ENCODE measurements at places on chromosomes 7 and 10. TPM values are rescaled to one million over a fixed set of nuclear protein-coding genes. Genes with fewer than 3 reads are reported as not detected.

DNA sequence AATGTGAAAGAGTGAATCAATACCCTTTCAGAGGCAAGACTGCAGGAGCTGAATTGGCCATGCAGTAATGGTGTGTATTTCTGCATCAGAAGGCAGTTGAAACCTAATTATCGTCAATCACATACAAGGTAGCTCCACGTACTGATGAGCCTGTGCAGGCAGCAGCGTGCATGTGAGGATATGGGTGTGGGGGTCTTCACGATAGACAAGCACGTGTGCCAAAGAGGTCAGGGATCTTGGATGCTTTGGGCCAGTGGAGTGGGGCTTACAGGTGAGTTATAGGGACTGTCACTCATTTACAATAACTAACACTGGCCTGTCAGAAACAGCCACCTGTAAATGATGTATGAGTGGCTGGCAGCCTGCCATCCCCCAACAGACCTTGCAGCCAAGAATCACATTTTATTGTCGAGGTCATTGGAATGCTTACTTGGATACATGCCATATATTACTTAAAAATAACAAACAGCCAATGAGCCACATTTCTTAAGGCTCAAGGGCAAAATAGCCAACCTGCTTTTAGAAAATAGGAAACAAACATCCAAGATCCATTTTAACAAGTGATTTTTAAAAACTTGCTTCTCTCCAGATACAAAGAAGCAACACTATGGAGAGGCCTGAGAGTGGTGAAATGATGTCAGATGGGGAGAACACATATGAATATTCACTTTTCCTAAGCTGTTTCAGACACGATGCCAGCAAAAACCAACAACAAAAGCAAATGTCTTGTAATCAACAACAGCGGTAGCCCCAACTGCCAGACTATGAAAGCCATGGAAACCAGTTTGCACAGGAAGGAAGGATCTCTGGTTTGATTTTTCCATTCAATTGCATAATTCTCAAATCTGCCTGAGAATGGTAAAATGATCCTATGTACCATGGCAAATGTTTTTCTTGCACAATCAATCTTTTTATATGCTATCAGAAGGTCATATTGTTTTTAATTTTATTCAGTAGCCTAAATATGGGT lies 210.7 kb downstream of the SKAP2 start:
- H3K4me3 ChIP-seq, result no peak overlapping the region
- no peak overlapping the region for H3K27ac ChIP-seq
- no peaks in the 10 kb centered on the region for H3K27me3 ChIP-seq
- H3K4me1 ChIP-seq, result peaks cover 32% of the 10 kb centered on the region
- DNase-seq, result peak; percentile 90

- H3K4me3 ChIP-seq, result no peak overlapping the region
- DNase-seq, result peak; percentile 14
- H3K4me1 ChIP-seq, result peaks cover 19% of the 10 kb centered on the region
- H3K27ac ChIP-seq, result no peak overlapping the region
- H3K27me3 ChIP-seq, result no peaks in the 10 kb centered on the region
- H3K36me3 ChIP-seq, result no peaks in the 10 kb centered on the region
Observed at GRCh38 chr7:47759056-47759706, 177.3 kb upstream of the TNS3 start.

The VAX1 gene
- total RNA-seq, result 0.98 TPM

The DIP2C gene
- total RNA-seq, result 3.7 TPM

DNA sequence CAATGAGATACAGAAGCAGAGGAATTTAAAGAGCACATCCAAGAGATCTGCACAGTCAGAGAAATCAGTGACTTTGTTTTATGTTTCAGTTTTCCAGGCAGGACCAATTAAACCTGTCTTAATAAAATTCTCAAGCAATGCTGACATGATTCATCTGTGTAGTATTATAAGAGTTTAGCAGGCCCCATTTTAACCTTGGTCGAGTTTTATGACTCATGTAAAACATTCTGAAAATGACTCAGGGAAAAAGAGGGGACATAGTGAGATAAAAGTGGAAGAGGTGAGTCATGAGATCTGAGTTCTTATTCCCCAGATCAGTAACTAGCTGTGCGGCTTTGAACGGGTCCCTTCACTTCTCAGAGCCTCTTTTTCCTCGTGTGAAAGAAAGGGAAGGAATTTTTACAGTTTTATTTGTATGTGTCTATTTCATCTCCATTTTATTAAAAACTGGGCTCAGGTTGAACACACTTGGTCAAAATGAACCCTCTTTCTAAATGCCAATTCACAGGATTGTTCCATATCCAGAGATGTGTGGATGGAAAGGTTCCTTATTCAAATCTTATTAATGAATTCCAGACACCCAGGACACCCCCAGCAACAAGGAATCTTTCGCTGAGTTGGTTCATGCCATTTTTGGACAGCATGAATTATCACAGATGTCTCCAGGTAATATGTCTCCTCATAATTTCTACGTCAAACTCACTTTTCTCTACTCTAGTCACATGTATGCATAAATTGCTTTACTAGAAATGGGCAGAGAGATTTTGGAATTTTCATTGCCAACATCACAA lies 143.2 kb downstream of the JAZF1 start:
- no peaks in the 10 kb centered on the region for H3K27me3 ChIP-seq
- no peaks in the 10 kb centered on the region for H3K36me3 ChIP-seq
- H3K27ac ChIP-seq, result peak overlapping the region; percentile 90
- peaks cover 70% of the 10 kb centered on the region for H3K4me1 ChIP-seq
- H3K4me3 ChIP-seq, result peak overlapping the region; percentile 57

- no peak for DNase-seq
- H3K4me1 ChIP-seq, result 0 out of 2 replicates have a peak, but pooled peaks cover 3% of the 10 kb centered on the region
- H3K27me3 ChIP-seq, result no peaks in the 10 kb centered on the region
- H3K36me3 ChIP-seq, result no peaks in the 10 kb centered on the region
- H3K27ac ChIP-seq, result no peak overlapping the region
Observed at GRCh38 chr10:17037910-17038309, 91.7 kb downstream of the CUBN start.

The CPA2 gene
- not detected for total RNA-seq

DNA sequence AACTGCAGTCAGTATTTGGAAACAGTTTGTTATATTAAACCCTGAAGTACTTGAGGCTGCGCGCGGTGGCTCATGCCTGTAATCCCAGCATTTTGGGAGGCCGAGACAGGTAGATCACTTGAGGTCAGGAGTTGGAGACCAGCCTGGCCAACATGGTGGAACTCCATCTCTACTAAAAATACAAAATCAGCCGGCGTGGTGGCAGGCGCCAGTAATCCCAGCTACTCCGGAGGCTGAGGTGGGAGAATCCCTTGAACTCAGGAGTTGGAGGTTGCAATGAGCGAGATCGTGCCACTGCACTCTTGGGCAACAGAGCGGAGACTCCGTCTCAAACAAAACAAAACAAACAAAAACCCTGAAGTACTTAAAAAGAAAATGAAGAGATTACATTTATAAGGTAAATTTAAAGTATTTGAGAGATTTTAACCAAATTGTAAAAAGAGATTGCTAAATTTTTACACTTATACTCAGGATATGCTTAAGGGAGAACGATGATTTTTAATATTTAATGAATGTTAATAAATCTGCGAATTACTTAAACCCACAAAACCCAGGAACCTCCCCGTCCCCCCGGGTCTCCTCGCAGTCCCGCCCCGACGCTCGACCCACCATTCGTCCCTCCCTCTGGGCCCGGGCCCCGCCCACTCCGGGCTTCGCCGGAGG lies 425 bp upstream of the MTG1 start:
- H3K36me3 ChIP-seq, result peaks cover 9% of the 10 kb centered on the region
- peaks cover 25% of the 10 kb centered on the region for H3K4me1 ChIP-seq
- H3K27ac ChIP-seq, result no peak overlapping the region
- H3K4me3 ChIP-seq, result peak overlapping the region; percentile 96

The PNLIPRP1 gene
- total RNA-seq, result not detected

- no peaks in the 10 kb centered on the region for H3K36me3 ChIP-seq
- no peaks in the 10 kb centered on the region for H3K4me1 ChIP-seq
- H3K4me3 ChIP-seq, result no peak overlapping the region
- no peaks in the 10 kb centered on the region for H3K27me3 ChIP-seq
- no peak overlapping the region for H3K27ac ChIP-seq
Observed at GRCh38 chr10:12643279-12643678, 293.9 kb downstream of the CAMK1D start.

GRCh38 chr10:44992070-44992731 lies 8.5 kb upstream of the ZNF22 start:
- no peaks in the 10 kb centered on the region for H3K27me3 ChIP-seq
- no peaks in the 10 kb centered on the region for H3K36me3 ChIP-seq
- DNase-seq, result no peak
- H3K4me1 ChIP-seq, result no peaks in the 10 kb centered on the region
- no peak overlapping the region for H3K4me3 ChIP-seq

GRCh38 chr7:23205577-23205908 lies 23.7 kb downstream of the NUP42 start:
- DNase-seq, result no peak
- H3K27me3 ChIP-seq, result no peaks in the 10 kb centered on the region
- H3K36me3 ChIP-seq, result peaks cover 6% of the 10 kb centered on the region
- no peak overlapping the region for H3K27ac ChIP-seq

The MYL10 gene
- 0.69 TPM for total RNA-seq

The SLC25A40 gene
- 4.5 TPM for total RNA-seq

DNA sequence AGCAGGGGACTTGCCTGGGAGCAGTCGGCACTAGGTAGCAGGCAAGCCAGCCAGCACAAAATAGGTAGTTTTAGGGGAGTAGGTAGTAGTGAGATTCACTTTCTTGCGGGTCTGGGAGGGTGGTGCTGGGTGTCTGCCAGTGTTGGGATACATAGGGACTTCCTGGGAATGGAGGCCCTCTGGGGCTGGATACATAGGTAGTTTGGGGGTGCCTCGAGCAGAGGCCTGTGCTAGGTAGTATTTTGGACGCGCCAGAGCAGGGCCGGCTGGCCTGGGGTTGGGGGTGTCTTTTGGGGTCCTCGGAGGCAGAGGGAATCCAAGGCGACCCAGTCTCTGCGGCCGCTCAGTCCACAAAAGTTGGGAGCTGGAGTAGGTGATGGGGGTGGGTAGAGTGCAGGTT lies 2.0 kb upstream of the HOXA3 start:
- H3K27me3 ChIP-seq, result no peaks in the 10 kb centered on the region
- no peak overlapping the region for H3K27ac ChIP-seq
- H3K36me3 ChIP-seq, result no peaks in the 10 kb centered on the region
- H3K4me1 ChIP-seq, result peaks cover 19% of the 10 kb centered on the region

Measured in PC-3 (cell line).